CD4-positive, alpha-beta T cell treated with Interleukin-6 for 4 hours (primary cell): ENCODE measurements at places on chromosomes 7 and 10.

GRCh38 chr10:63265683-63266235 lies 132.6 kb downstream of the NRBF2 start:
- no peak for DNase-seq

- DNase-seq: no peak
These were observed 919 bp downstream of the INPP5F start for GRCh38 chr10:119726676-119727261.

GRCh38 chr7:20784388-20785156 lies 2.1 kb downstream of the SP8 start:
- no peak for DNase-seq

- DNase-seq: no peak
These were observed 9.9 kb upstream of the HOXA2 start for GRCh38 chr7:27112361-27112760.

- DNase-seq: no peak
These were observed 68.7 kb upstream of the SEC61G start for GRCh38 chr7:54827734-54828133.

- DNase-seq: no peak
These were observed 253.5 kb downstream of the ABCA13 start for GRCh38 chr7:48424731-48425130.

GRCh38 chr7:107960272-107960671 lies 42.7 kb downstream of the LAMB1 start:
- no peak for DNase-seq

GRCh38 chr10:102281102-102281487 lies 35.8 kb downstream of the GBF1 start:
- no peak for DNase-seq

DNA sequence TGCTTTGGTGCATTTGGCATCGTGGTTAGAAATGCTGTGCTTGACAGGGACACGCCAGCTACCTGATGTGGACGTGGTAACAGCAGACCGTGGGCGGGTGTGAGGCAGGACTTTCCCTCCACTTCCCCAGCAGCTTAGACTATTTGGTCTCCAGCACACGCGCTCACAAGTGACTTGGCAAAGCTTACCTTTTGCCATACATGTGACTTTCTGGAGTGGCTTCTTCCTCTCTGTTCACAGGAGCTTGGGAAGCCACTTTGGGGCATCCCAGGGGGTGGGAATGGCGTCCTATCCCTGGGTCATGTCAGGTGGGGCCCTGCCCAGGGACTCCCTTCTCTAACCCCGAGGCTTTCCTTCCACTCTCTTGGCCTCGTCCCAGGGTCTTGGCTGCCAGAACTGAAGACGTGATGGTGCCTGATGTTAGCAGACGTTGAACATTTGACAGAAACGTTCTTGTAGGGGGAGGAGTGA lies 228.7 kb upstream of the KLF6 start:
- DNase-seq: peak; percentile 11

DNA sequence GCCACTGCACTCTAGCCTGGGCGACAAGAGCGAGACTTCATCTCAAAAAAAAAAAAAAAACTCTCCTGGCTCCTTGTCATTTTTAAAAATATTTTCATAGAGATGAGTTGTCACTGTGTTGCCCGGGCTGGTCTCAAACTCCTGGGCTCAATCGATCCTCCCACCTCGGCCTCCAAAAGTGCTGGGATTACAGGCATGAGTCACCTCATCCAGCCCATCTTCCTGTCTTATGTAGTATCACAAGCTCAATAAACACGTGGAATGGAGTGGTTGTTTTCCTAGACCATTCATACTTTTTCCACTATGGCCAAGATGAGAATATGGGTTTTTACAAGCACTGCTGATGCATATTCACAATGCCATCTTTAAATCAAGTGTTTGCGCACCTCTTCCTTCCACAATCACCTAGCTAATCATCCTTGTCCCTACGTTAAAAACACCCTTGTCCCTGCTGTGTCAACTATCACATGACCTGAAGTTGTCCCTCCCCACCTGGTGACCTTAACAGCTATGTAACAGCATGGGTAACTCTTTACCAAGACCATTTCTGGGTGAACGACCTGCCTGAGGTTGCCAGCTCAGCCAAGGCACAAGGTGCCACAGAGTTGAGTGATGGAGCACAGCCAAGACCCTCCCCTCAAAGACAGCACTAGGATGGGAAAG lies 21.3 kb downstream of the DLG5 start:
- no peak for DNase-seq

DNA sequence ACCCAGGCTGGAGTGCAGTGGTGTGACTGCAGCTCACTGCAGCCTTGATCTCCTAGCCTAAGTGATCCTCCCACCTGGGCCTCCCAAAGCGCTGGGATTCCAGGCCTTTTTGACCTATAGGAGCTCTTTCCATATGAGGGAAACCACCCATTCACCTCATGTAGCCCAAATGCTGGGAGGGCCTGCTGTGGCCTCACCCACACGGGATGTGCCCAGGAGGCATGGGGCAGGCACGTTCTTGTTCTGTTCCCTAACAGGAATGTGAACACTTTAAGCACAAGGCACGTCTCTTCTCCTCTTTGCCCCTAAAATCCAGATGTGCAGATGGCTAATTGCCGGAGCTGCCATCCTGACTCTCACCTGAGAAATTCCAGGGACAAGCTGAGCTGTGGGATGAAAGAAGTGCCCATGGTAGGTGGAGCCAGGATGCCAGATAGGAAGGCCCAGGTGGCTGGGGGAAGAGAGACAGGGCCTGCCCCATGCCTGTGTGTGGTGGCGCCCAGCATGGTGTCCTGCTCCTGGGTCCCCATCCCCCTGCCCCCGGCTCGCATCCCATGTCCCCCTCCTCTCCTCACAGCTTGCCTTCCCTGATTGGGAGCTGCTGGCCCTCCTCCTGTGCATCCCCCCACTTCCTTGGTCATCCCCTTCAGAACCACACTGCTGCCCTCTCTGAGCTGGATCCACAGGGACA lies 17.3 kb downstream of the CAMK2B start:
- DNase-seq: no peak

- DNase-seq: no peak
These were observed 32.2 kb downstream of the CALML5 start for GRCh38 chr10:5467207-5467535.

- no peak for DNase-seq
These were observed 10.6 kb downstream of the PFKFB3 start for GRCh38 chr10:6213257-6213905.

DNA sequence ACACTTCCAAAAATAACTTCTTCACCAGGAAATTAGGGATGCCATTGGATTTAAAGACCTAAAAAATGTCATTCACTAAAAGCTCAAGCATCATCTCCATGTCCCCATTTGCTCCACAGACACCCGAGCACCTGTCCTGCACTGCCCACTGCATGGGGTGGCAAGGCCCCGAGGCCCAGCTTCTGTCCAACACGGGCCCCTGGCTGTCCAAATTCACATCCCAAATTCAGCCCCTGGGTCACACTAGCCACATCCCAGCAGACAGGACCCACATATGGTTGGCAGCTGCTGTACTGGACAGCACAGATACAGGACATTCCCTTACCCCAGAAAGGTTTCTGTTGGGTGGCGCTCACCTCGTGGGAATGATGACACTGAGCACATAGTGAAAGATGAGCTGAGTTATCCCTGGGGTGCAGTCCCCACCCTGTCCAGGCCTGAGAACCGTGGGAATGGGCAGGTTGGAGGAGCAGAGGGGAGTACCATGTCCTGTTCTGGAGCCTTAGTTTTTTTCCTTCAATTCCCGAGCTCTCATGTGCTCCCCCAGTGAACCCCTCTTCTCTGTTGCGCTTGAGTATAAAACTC lies 55.3 kb downstream of the CSGALNACT2 start:
- DNase-seq: no peak

DNA sequence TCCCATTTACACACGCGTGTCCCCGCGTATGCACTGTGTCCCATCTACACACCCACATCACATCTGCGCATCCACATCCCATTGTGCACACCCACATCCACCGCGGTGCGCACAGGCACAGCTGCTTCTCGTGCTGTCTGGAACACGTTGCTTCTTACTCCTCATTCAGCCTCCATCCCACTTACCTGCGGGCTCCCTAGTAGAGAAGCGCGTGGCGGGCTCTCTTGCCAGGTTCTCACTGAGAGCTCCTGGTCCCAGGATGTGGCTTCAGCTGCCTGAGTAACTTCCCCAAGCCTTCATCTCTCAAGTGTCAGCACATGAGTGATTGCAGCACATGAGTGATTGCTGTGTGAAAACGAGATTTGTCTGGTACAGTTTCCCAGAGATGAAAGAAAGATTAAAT lies 117.8 kb downstream of the TRRAP start:
- no peak for DNase-seq

DNA sequence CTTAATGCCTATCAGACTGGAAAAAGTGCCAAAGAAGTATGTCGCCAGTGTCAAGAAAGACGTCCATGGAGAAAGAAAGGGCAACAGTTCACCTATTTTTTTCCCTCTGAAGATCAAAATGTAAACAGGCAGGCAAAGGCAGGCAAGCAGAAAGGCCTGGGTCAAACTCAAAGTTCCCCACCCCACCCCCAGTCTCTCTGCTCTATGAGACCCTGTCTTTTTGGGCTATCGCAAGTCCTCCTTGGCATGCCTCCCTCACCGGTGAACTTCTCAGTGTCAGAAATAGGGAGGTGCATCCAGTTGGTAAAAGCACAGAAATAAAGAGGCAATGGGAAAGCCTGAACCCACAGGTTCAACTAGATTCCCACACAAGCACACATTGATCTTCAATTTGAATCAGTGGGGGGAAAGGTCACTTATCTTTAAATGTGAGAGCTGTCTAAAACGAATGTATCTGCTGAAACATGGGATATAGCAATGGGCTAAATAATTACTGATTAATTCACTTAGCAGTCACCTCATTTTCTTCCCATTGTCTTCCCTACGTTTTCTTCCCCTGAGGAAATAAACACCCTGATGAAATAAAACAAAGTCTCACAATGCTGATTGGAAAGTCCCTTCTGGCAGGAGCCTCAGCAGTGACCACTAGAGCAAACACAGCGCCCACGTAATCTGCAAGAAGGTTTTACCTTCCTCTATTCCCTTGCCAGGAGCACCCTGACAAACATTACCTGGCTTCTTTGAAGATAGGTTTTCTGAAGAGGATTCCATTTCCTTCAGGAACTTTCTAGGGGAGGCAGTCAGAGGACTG lies 31.1 kb downstream of the JAZF1 start:
- DNase-seq: no peak

DNA sequence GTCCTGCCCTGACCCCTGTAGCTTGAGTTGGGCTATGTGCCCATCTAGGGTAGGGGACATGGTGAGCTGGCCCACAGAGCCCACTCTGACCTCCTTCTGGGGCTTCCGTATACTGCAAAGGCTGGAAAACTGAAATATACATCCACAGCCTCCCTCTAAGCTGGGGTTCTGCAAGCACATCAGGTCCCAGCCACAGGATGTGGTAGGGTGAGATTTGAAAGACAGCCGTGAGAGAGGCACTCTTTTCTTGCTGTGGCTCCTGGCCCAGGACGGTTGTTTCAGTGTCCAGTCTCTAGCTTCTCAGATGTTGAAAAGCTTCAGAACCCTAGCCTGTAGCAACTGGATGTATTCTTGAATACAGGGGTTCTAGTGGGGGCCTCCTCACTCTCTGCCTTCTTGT lies 60.1 kb upstream of the ADRB1 start:
- no peak for DNase-seq

- DNase-seq: no peak
These were observed 222.9 kb downstream of the CHRM2 start for GRCh38 chr7:137091396-137091795.

DNA sequence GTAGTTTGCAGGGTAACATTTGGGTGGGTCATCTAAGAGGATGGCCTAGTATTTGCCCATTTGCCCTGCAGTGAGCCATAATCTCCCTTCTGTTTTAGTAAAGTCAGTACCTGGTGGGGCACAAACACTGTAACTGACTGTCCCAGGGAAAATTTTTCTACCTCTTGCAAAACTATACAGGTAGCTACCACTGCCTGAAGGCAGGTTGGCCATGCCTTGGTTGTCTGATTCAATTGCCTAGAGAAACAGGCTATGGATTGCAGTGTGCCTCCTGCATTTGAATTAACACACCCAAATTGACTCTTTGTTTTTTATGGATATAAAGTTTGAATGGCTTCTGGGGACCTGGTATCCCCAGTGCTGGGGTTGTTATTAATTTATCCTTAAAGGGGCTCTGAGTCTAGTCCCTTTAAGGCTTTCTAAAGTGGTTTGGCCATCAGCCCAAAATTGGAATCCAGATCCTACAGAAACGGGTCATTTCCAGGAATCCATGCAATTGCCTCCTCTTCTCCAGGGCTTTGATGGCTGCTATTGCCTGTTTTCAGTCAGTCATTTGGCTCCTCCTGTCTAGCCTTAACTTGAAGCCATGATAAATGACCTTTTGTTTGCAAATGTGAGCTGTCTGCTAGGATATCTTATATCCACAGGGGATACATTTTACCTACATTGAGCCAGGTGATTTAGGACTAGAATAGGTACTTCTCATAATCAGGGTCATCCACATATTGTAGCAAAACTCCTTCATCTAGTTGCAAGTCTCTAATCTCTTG lies 89.1 kb downstream of the STRA8 start:
- no peak for DNase-seq
